ENCODE measurements at places on chromosomes 16 and 17.

- peaks cover 9% of the 10 kb centered on the region for H3K4me1 ChIP-seq
- DNase-seq = no peak
- H3K27ac ChIP-seq = no peak overlapping the region
These were observed 1.5 kb downstream of the FBRS start for GRCh38 chr16:30659507-30660423.

GRCh38 chr16:67277999-67278772 lies 1.1 kb upstream of the PLEKHG4 start:
- no peaks in the 10 kb centered on the region for H3K36me3 ChIP-seq
- H3K27me3 ChIP-seq = peaks cover 15% of the 10 kb centered on the region
- H3K4me1 ChIP-seq = no peaks in the 10 kb centered on the region
- no peak overlapping the region for H3K27ac ChIP-seq
- DNase-seq = no peak
- peak overlapping the region; percentile 70 for H3K4me3 ChIP-seq

DNA sequence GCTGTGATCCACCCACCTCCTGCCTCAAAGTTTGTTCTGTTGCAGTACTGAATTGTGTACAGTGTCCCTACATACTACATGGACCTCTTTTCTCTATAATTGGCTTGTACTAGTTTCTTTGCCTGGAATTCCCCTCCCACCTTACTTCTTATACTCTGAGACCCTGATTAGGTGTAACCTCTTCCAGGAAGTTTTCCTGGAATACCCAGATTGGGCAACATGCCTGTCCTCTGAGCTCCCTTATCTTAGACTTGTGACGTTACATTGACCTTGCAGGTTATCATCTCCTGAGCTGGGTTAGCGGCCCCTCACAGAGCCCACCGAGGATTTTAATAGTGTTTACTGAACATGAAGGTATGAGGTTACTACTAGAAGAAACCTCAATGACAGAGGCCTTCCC lies 237.0 kb downstream of the ZNF423 start:
- no peak overlapping the region for H3K4me3 ChIP-seq
- H3K27me3 ChIP-seq = no peaks in the 10 kb centered on the region
- no peak for DNase-seq
- H3K36me3 ChIP-seq = no peaks in the 10 kb centered on the region
- H3K4me1 ChIP-seq = peaks cover 16% of the 10 kb centered on the region
- H3K27ac ChIP-seq = no peak overlapping the region

DNA sequence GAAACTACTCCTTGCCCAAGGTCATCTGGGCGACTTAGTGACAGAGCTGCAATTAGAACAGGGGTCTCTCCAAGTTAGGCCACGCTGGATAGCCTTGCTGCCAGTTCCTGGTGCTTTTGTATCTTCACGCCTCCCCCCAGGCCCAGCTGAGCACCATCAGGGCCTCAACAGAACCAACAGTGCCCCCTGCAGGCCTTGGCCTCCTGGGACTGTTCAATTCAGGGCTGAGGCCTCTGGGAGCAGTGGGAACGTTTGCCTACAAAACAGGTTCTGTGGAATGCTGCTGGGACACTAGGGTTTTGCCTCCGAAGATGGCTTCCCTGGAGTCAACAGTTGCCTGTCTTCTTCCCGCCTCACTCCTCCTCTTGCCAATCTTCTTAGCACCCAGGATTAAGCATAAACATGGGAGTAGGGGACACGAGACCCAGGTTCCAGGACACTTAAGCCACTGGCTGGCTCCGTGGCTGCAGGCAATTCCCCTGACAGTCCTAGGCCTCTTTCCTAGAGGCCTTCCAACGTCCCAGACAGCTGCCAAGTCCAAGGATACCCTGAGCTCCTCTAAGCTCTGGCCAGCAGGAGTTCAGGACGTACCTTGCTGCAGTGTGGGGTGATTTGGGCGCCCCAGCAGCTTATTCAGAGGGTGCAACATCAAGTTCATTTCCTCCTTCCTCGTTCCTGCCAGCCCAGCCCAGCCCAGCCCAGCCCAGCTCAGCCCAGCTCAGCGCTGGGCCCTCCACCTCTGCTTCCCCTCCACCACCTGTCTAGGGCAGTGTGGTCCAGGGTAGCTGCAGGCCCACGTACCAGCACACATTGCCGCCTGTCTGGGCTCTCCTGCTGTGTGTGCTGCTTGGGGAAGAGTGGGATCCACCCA lies 246.6 kb upstream of the RPL38 start:
- no peak overlapping the region for H3K4me3 ChIP-seq
- H3K36me3 ChIP-seq = no peaks in the 10 kb centered on the region
- H3K27me3 ChIP-seq = peaks cover 12% of the 10 kb centered on the region
- no peak overlapping the region for H3K27ac ChIP-seq

- H3K4me3 ChIP-seq = no peak overlapping the region
- no peaks in the 10 kb centered on the region for H3K4me1 ChIP-seq
- no peak for DNase-seq
- no peaks in the 10 kb centered on the region for H3K27me3 ChIP-seq
- no peaks in the 10 kb centered on the region for H3K36me3 ChIP-seq
These were observed 1.8 kb downstream of the TMIGD1 start for GRCh38 chr17:30332057-30332542.

DNA sequence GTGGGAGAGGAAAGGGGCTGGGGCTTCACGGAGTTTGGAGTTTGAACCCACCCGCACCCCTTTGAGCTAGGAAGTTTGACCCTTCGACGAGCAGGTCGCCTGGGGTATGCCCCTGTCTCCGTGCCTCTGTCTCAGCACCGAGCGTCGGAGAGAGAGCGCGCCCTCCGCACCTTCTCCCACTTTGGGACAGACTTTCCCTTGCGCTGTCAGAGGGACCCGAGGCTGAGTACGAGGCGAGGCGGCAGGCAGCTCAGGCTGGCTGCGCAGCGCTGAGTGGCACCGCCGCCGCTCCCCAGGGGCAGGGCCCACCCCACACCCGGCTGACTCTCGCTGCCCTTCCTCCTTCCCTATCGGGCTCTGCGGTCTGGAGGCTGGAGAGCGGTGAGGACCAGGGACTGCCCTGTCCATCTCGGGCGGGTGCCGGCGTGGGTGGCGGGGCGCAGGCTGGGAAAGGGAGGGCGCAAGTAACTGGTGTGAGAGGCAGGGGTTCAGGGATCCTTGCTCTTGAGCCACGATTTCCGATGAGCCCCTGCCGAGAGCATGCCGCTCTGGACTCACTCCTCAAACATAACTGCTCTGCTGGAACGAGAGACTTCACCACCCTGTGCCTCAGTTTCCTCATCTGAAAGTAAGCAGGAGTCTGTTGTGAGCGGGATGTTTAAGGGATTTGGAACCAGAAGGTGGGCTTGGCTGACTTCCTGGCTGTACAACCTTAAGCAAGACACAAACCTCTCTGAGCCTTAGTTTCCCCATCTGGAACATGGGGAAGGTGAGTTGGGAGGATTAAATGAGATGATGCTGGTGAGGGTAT lies 981 bp downstream of the BEAN1 start:
- peak; percentile 73 for DNase-seq
- peaks cover 72% of the 10 kb centered on the region for H3K27me3 ChIP-seq
- H3K4me3 ChIP-seq = peak overlapping the region; percentile 65
- H3K36me3 ChIP-seq = no peaks in the 10 kb centered on the region
- no peak overlapping the region for H3K27ac ChIP-seq

DNA sequence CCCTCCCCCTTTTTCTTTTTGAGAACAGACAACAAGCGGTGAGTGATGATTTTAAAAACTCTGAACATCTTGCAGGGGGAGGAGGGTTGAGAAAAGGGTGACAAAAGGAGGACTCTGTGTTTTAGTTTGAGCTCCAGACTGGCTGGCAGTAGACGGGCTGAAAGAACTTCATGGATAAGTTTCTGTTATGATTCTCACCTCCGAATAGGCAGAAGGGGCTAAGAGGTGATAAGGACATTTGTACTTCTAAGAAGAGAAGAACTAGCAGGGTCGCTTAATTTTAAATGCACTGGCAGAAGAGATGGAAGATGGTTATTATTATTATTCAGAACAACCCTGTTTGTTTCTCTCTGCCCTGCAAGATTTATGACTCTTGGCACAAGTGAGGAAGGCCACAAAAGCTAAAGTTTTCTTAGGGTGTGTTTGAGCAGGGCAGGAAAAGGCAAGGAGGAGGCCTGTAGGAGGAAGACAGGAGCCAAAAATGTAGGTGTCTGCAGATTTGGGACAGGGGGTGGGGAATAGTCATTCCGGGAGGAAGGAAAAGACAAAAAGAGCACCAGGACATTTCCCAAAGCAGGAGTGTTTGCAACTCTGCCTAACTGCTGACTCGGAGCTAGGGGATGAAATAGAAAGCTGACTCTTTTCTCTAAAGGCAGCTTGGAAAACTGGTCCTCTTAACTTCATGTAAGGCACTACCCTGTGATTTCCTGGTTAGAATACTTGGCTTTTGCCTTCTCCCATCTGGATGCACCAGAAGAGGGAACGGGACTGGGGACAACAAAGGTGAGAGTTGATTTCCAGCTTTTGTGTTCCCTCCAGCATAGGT lies 11.9 kb upstream of the HOXB2 start:
- DNase-seq = no peak
- no peak overlapping the region for H3K4me3 ChIP-seq
- H3K27me3 ChIP-seq = peaks cover 99% of the 10 kb centered on the region
- H3K4me1 ChIP-seq = peaks cover 7% of the 10 kb centered on the region
- no peak overlapping the region for H3K27ac ChIP-seq

GRCh38 chr16:56767024-56767423 lies 37.1 kb downstream of the NUP93 start:
- no peak overlapping the region for H3K4me3 ChIP-seq
- no peaks in the 10 kb centered on the region for H3K4me1 ChIP-seq
- no peak for DNase-seq

DNA sequence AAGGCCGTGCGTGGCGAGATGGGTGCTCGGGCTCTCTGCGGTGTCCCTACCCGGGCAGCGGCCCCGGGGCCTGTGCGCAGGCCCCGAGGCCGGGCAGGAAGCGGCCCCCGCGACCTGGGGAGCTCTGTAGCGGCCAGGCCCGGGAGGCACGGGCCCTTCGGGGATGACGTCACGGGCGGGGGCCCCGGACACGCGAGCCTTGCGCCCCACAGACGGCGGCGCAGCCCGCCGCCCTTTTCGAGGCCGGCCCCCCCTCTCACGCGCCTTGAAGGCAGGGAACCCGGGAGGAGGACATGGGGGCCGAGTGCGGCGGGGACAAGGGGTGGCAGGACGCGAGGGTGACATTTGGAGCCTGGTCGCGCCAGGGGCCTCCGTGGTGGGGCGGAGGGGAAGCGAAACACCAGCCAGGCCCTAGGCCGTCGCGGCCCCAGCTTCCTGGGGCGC lies 1.1 kb downstream of the RAI1 start:
- peaks cover 96% of the 10 kb centered on the region for H3K27me3 ChIP-seq
- no peak for DNase-seq
- H3K4me1 ChIP-seq = peaks cover 35% of the 10 kb centered on the region
- no peaks in the 10 kb centered on the region for H3K36me3 ChIP-seq

DNA sequence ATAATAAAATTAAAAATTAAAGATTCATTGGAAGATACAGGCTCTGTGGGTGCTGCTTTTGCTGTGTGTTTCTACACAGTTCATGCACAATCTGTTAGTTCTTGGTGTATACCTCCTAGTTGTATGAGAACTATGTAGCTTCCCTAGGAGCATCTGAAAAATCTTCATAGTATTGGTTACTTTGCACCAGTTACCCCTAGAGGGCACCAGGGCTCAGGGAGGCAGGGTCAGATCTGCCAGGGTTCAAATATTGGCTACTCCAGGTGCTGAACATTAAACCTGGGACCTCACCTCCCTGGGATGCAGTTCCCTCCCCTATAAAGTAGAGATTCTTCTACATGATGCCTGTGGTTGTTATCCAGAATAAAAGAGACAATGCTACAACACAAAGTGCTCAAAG lies 583.0 kb upstream of the CDH11 start:
- H3K4me1 ChIP-seq = no peaks in the 10 kb centered on the region
- H3K27me3 ChIP-seq = no peaks in the 10 kb centered on the region
- H3K4me3 ChIP-seq = no peak overlapping the region

- DNase-seq = no peak
- H3K4me3 ChIP-seq = no peak overlapping the region
- H3K27me3 ChIP-seq = no peaks in the 10 kb centered on the region
- no peak overlapping the region for H3K27ac ChIP-seq
- H3K36me3 ChIP-seq = no peaks in the 10 kb centered on the region
These were observed 7.4 kb upstream of the ARMC7 start for GRCh38 chr17:75102385-75102821.

- H3K4me3 ChIP-seq = no peak overlapping the region
- no peaks in the 10 kb centered on the region for H3K4me1 ChIP-seq
- no peak for DNase-seq
- H3K27me3 ChIP-seq = no peaks in the 10 kb centered on the region
These were observed 25.3 kb upstream of the SCNN1B start for GRCh38 chr16:23276821-23277220.

DNA sequence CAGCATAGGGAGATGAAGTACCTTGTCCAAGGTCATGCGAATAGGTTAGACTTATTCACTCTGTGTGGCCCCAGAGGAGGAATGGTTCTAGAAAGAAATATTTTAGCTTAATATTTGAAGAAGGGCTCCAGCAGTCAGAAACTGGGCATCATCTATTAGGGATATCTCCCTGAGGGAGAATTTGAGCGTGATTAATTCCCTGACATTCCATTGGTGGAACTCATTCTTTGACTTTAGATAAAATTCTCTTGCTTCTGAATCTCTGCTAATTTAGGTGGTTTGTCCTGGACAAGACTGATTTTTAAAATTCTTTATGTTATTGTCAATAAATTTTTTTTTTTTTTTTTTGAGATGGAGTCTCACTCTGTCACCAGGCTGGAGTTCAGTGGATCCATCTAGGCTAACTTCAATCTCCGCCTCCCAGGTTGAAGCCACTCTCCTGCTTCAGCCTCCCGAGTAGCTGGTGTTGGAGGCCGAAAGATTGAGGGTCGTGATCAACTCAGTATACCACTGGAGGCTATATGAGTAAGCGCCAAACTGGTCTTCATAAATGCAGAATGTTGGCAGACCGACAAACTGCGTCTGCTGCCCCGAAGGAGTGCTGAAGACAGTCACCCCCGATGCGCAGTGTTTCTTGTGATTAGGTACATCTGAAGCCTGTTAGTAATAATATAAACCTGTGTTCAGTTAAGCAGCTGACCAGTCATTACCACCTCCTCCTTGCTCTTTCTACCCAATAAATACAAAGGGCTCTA lies 267.9 kb upstream of the HSBP1 start:
- no peaks in the 10 kb centered on the region for H3K4me1 ChIP-seq
- no peak for DNase-seq
- no peak overlapping the region for H3K4me3 ChIP-seq
- H3K27me3 ChIP-seq = no peaks in the 10 kb centered on the region
- H3K36me3 ChIP-seq = no peaks in the 10 kb centered on the region

GRCh38 chr16:69485816-69486215 lies 61.4 kb downstream of the CYB5B start:
- no peaks in the 10 kb centered on the region for H3K36me3 ChIP-seq
- no peak overlapping the region for H3K4me3 ChIP-seq
- no peaks in the 10 kb centered on the region for H3K27me3 ChIP-seq

DNA sequence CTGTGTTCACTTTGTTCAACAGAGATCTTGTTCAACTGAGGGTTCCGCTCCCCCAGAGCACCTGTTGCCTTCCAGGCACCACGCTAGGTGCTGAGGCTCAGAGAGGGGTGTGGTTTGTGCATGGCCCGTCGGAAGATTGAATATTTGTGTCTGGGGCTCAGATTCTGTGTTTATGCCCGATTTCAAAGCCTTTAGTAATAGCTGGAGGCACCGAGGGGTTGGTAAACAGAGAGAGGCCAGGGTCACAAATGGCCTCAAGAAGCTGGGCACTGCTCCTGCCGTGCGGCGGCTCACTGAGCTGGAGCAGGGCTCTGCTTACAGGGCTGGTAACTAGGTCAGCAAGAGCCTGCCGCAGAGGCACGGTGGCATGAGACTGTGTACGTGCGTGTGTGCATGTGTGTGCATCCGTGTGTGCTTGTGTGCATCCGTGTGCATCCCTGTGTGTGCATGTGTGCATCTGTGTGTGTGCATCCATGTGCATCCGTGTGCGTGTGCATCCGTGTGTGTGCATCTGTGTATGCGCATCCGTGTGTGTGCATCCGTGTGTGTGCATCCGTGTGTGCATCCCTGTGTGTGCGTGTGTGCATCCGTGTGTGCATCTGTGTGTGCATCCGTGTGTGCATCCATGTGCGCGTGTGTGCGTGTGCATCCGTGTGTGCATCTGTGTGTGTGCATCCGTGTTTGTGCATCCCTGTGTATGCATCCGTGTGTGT lies 5.4 kb downstream of the ITGAE start:
- no peak overlapping the region for H3K27ac ChIP-seq
- H3K4me1 ChIP-seq = no peaks in the 10 kb centered on the region

All from H1 (cell line).